ENCODE measurements at places on chromosomes 2 and 18. TPM values are rescaled to one million over a fixed set of nuclear protein-coding genes. Genes with fewer than 3 reads are reported as not detected.

The SKOR2 gene
- not detected for total RNA-seq

The CRYBA2 gene
- not detected for total RNA-seq

The CNGA3 gene
- not detected for total RNA-seq

The BOLL gene
- not detected for total RNA-seq

GRCh38 chr2:222859786-222860612, 837 bp upstream of the ACSL3 start:
- no peak for DNase-seq
- no peaks in the 10 kb centered on the region for H3K27me3 ChIP-seq
- H3K4me1 ChIP-seq = peaks cover 29% of the 10 kb centered on the region
- peak overlapping the region; percentile 41 for H3K27ac ChIP-seq
- H3K36me3 ChIP-seq = no peaks in the 10 kb centered on the region

DNA sequence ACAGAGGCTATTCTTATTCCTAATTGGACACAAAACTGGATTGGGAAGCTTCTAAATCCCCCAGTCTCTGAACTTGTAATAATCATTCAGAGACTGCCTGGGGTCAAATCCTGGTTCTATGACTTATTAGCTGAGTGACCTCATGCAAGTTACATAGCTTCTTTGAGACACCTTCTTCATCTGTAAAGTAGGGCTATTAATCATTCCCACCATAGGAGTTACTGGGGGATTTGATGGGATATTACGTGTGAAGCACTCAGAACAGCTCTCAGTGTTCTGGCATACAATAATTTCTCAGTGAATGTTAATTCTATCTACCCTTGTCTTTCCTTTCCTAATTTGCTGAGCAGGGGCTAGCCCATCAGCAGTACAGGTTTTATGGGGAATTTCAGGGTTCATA, 256.7 kb upstream of the TNP1 start:
- H3K27me3 ChIP-seq = no peaks in the 10 kb centered on the region
- no peak overlapping the region for H3K4me3 ChIP-seq
